ENCODE measurements at places on chromosomes 12 and 14.

DNA sequence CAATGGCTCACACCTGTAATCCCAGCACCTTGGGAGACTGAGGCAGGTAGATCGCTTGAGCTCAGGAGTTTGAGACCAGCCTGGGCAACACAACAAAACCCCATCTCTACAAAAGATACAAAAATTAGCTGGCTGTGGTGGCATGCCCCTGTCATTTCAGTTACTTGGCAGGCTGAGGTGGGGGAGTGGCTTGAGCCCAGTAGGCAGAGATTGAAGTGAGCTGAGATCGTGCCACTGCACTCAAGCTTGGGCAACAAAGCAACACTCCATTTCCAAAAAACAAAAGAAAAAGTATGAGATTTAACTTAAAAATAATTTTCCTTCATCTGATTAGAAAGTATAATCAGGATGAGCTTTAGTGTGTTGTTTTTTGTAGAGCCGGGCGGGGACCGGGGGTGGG is 47.9 kb upstream of the BCAT1 start:
- no peak for DNase-seq

DNA sequence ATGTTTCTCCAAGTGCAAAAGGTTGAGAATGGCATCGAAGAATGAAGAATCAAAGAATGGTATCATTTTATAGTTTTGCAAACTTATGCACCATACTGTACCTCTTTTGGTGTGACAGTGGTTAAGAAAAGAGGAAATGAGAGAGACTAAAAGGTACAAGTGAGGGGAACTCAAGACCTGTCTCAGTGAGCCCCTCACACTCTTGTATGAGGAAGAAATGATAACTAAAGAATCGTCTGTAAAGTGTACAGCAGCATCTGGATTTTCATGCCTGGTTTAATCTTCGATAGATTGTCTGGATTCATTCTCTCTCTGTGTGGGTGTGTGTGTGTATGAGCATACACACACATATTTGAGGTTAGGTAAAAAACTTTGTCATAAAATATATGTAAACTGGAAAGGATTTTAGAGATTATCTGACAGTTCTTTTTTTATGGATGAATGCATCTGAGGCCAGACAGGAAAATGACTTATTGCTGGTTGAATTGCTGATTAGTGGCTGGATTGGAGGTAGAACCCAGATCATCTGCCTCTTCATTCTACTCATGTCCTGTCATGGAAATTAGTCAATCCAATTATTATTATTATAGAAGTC is 16.0 kb upstream of the SLC38A2 start:
- no peak for DNase-seq

DNA sequence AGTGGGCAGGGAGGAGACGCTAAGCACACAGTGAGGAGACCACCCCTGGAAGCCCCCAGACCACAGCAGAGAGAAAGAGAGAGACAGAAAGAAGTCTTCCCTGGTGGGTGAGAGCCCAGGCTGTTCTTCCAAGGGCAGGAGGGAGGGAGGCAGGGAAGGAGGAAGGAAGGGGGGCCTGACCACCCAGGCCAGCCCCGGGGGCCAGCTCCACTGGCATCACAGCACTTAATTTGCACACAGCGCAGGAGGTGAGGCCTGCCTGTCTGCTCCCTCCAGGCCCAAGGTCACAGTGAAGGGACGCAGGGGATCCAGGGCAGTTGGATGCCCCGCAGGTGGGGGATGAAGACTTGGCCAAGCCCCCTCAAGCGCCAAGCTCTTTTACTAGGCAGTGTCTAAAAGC is 141.9 kb upstream of the C14orf180 start:
- no peak for DNase-seq

DNA sequence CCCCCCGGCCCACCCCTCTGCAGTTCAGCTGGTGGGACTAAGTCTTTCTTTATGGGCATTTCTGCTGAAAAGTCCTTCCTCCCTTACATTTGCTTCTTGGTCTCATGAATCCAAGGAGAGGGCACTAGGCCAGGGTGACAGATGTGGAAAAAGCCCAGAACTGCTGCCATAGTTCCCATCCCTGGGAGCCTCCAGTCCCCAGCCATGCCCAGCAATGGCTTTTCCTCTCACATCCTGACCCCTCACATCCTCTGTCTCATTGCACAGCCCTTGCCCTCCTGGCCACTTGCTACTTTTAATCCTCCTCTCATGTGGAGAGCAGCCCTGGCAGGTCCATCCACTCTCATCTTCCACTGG is 122.5 kb downstream of the ZFP36L1 start:
- DNase-seq = no peak

DNA sequence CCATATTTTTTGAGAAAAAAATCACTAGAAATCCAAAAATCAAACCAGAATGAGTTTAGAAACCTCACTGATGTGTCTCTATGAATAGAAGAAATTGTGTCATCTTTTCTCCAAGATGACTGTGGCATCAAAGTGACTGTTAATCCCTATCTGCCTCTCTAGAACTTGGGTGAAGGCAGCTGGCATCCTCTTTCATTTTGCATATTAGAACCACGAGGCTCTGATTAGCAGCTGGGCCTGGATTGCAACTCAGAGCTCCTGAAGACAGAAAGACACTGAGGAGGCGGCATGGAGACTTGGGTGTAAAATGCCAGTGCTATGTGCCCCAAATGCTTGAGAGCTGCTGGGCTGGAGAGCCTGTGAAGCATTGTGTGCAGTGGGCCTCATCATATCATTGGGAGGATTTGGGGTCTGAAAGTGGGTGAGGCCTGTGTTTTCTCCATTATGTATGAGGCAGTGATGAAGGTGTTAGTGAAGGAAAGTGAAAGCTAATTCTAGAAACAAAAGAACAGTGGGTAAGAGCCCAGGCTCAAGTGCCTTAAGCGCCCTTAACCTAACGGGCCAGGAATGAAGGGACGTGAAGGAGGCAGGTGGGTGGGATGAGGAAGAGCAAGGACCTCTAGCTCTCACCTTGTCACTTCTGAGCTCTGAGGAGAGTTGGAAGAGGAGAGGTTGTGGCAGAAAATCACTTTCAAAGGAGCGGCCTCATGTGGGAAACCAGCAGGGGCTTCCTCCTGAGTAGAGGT is 26.2 kb downstream of the NKX2-8 start:
- DNase-seq = no peak

DNA sequence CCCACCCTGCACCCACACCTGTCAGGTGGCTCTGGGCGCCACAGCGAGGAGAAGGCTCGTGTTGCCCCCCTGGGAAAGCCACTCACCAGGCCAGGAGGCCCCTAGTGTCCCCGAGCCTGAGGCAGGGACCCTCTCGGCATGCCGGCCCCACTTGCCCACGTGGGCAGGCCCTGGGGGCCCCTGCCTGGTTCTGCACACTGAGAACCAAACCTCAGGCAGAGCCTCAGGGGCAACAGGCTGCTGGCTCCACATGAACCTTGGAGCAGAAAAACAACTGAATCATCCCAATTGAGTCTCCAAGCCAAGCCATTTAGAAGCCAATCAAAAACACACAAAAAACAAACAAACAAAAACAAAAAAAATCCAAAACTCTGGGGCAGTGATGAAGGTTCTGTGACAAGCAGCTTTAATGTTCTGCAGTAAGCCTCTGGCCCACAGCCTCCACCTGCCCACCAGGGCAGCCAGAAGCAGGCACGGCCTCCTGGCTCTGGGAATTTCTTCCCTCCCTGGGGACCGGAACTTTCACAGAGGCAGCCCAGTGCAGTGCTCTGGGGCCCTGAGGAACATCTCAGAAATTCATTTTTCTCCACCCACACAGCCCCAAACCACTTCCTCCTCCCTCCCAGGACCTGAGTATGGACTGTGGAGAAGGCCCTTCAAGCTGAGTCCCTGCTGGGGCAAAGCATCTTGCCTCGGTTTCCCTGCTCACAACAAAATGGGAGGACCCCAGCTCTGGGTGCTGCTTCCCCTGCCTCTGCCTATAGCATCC is 90.2 kb downstream of the CHGA start:
- DNase-seq = no peak

DNA sequence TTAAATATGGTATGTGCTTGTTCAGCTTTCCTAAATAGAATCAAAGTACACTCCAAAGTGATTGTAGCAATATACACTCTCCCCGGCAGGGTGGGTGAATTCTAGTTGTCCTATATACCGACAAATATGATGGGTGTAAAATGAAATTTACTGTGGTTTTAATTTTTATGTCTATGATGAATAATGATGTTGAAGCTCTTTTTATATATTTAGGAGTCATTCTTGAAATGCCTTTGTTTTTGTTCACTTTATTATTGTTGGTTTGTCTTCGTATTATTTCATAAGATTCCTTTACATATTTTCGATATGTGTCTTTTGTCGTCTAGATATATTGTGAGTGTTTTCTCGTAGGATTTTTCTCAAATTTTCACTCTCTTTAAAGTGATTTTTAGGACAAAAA is 105.7 kb downstream of the PDE3A start:
- no peak for DNase-seq

- DNase-seq = no peak
Measured at GRCh38 chr12:75236206-75236605, 26.6 kb upstream of the KCNC2 start.

GRCh38 chr12:89247967-89248366 is 104.3 kb downstream of the DUSP6 start:
- DNase-seq = no peak

DNA sequence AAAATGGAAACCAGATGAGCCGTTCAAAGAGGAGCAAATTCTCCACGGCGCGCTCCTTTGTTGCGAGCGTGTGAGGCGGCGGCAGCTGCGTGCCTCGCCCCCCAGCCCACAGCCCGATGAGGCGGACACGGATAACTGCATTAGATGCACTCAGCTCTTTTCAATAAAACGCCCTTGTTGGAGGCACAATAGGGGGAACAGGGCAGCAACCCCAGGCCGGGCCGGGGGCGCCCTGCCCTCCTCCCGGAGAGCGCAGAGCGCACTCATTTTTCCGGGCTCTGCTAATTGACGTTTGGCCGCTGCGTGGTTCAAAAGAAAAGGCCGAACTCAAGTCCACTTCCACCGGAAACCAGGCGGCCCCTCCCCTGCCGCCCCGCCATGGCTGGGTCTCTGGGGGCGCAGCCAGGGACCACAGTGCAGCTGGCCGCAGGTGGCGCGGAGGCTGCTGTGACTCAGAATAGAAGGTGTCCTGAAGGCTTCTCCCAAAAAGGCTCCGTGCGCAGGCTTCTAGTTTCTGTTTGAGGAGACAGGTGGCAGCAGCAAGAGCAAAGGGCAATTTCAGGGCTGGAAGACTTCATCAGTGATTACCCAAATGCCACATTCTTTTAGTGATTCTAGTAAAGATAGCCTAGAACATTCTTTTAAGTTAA is 29.0 kb upstream of the SMOC1 start:
- DNase-seq = peak; percentile 71

DNA sequence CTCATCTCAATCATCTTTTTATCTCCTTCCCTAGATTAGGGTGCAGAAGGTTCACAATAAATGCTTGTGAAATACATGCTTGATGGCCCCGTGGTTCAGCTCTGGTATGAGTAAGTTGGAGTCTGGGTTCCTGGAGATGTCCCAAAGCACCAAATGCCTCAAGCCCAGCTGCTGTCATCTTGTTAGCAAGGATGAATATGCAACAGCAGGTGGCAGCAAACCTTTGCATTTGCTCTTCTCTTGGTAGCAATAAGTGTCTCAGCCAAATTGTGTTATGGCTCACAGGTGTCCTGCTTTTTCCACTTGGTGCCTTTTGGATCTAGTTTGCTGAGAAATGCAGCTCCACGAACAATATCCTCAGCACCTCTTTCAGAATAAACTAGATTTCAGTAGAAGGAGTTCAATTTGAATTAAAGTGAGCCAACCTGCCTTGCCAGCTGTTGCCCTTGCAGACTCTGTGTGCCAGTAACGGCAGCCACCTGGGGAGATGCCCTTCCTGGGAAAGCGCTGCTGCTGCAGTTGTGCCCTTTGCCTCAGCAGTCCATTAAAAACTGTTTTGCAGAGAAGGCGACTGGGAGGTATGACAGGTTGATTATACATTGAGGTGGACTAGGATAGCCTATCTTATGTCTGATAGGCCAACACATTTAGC is 417.3 kb downstream of the SNAPC1 start:
- peak; percentile 16 for DNase-seq

GRCh38 chr12:47813511-47814196 is 6.0 kb downstream of the HDAC7 start:
- DNase-seq = no peak

DNA sequence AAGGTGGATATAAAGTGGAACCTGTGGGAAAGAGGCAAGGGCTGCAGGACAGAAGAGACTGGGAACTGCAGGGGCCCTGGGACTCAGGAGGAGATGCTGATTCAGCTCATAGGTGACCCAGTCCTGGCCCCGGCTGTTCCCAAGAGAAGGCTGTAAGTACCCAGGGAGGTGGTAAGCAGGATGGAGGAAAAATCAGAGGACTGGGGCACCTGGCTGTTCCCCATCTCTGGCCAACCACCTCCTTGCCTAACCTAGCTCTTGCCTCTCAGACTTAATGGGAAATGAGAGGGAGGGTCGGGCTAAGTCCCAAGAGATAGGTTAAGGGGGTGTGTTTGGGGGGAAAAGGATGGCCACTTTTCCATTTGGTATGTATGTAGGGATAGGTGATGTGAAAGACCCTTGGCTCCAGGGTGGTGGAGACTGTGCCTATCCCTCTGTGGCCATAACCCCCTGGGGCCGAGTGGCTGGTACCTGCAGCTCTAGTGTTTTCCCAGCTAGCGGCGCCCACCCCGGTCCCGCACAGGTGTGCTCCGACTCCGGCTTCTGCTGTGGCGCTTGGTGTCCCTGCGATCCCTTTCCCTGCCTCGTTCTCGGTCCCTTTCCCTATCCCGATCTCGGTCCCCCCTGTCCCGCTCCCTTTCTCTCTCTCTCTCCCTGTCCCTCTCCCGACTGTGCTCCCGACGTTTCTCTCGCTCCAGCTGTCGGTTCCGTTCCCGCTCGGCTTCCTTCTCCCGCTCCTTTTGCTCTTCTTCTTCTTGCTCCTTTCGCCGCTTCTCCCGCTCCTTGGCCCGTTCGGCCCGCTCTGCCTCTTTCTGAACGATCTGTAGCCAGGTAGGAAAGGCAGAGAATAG is 1.6 kb upstream of the CDH24 start:
- no peak for DNase-seq

Measured in gastrocnemius medialis (tissue), 4 donors.